ENCODE measurements at places on chromosomes 12 and 14. TPM values are rescaled to one million over a fixed set of nuclear protein-coding genes. Genes with fewer than 3 reads are reported as not detected.

- no peaks in the 10 kb centered on the region for H3K4me1 ChIP-seq
- DNase-seq = no peak
- no peaks in the 10 kb centered on the region for H3K36me3 ChIP-seq
- no peaks in the 10 kb centered on the region for H3K27me3 ChIP-seq
- H3K27ac ChIP-seq = no peak overlapping the region
Observed at GRCh38 chr14:33120966-33121365, 182.3 kb downstream of the NPAS3 start.

- DNase-seq = no peak
- no peak overlapping the region for H3K27ac ChIP-seq
- no peaks in the 10 kb centered on the region for H3K27me3 ChIP-seq
- H3K36me3 ChIP-seq = no peaks in the 10 kb centered on the region
Observed at GRCh38 chr12:63845726-63846125, 1.2 kb downstream of the SRGAP1 start.

GRCh38 chr14:46672128-46672527, 20.5 kb upstream of the RPL10L start:
- no peak overlapping the region for H3K27ac ChIP-seq
- DNase-seq = no peak
- no peak overlapping the region for H3K4me3 ChIP-seq
- no peaks in the 10 kb centered on the region for H3K4me1 ChIP-seq
- no peaks in the 10 kb centered on the region for H3K36me3 ChIP-seq

Gene NYNRIN
- 10.8 TPM for total RNA-seq

Gene TPI1
- 352 TPM for total RNA-seq

Gene HSP90B1
- 199 TPM for total RNA-seq

Gene LRIG3
- 56.5 TPM for total RNA-seq
